ENCODE measurements at places on chromosomes 7 and 10.
A peak's percentile ranks its signal among the peaks of the same experiment; 100 is the strongest.

DNA sequence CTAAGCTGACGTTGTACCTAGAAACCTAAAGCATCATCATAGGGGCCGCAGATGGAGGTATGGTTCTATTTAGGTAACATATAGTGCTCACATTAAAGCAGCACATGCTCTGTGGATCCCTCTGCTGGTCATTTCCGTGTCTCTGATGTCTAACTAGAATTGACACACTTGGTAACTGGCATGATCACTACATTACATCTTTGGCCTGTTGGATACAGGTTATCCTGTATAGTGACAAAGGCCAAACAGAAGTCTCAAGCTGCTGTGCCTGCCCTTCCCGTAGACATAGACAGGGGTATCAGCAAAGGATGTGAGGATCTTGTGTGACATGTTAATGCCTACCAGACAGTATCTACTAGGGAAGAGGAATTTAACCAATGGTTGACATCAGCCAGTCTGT, 51.2 kb downstream of the KIF5B start:
- DNase-seq: no peak

DNA sequence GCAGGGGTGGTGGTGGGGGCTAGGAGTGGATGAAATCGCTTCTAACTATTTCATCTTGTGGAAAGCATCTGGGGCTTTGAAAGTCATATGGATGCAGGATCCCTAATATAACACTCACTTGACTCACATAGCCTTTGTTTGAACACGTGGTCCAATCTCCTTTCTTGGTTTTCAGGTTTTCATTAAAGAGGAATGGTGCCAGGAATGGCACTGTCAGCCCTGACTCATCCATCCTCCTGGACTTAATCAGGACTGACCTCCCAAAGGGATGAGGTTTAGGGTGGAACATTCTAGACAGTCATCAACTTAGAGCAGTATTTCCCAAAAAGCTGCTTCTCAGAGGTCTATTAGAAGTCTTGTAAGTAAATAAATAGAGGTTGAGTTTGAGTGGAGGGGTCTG, 162.0 kb upstream of the PLXNA4 start:
- DNase-seq: no peak

GRCh38 chr10:88555190-88555908, 27.8 kb downstream of the RNLS start:
- DNase-seq: no peak

DNA sequence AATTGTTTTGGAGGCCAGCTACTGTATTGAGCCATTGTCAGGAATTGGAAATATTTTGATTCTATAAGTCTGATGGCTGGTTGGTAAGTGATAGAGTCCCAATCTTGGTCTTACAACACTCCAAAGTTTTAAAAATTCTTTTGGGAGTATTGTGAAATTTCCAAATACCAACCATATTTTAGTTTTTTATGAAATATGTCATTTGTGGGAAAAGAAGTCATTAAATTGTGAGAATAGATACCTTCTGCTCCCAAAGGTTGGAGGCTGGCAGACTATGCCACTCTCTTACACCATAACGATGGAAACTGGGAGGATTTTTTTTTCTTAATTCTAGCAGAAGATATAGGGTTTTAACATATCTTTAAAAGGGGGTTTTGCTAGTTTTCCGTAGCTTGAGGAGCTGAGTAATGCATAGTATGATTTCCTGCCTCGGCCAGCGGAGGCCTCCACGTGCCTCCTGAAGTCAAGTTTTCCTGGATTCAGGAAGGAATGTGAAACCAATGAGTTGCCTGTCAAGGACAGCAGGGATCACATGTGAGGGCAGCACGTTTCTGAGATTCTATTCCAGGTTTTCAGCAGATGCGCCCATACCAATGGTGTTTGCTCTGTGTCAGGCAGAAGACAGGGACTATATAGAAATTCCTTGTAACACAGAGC, 92.2 kb upstream of the LAMB4 start:
- DNase-seq: no peak

GRCh38 chr7:133869556-133869955, 257.6 kb upstream of the LRGUK start:
- no peak for DNase-seq

GRCh38 chr7:121730869-121731268, 142.1 kb upstream of the PTPRZ1 start:
- no peak for DNase-seq

- no peak for DNase-seq
Observed at GRCh38 chr7:30163231-30163894, 28.6 kb downstream of the MTURN start.

DNA sequence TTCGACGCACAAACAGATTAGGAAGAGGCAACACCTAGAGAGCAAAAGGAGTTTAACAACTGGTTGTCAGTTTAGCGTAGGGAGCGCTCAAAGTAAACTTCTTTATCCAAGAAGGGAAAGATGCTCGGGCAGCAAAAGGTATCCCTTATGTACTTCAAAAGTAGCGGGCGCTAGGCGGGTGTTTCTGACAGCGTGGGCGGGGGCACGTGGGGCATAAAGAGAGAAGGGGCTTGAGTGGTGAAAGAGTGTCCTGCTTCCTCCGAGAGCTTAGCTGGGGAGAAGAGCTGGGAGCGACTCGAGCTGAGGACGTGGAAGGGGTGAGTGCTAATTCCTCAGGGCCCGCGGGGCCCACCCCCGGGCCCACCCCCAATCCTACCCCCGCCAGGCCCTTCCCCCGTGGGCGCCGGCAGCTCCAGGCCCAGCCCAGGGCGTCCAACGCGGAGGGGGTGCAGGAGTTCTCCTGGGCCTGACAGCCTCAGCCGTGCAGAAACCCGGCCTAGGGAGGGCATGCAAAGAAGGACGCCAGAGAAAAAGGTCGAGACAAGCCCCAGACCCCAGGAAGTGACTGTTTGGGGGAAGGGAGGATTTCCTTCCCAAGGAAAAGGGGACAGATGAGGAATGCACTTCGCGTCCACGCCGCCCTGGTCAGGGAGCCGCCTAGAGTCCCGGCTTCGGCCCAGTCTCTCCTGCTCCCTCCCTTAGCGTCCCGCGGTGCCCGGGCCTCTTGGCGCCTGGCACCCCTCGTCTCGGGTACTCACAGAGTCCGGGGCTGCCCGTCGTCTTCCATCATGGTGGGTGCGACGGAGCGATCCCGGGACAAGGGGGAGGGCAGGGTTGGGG, 868 bp downstream of the TIAL1 start:
- DNase-seq: peak; percentile 84

DNA sequence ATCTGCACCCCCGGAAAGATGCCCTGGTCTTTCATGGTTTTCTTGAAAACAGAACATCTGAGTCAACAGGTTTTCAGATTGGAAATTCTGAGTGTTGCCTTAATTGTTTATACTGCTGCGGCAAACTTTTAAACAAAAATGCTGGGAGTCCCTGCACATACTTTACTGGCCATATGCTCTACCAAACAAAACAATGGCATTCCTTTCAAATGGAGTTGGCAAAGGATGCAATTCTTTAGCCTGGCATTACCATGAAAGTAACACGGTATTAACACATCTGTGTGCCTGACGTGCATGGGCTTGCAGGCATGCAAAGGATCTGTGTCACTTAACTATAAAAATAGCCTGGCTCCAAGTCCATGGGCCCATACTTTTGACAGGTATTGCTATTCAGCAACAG, 4.2 kb downstream of the INHBA start:
- no peak for DNase-seq

GRCh38 chr10:71332466-71332865, 13.4 kb downstream of the SLC29A3 start:
- DNase-seq: no peak

- no peak for DNase-seq
Observed at GRCh38 chr7:116100626-116101025, 70.1 kb upstream of the TFEC start.

DNA sequence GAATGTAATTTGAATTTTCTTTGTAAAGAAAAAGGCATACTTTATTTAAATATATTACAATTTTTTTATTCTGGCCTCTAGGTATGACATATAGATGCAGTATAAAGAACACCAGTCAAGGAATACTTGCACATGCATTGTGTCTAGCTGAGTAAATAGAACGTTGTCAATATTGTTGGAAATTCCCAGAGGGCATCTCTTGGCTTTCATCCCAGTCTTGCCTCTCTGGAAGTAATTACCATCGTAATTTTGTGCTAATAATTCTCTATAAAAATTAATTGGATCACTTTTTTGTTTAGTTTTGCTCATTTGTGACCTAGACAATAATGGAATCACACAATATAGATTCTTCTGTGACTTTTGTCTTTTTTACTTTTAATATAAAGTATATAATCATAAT, 1052.3 kb upstream of the CELF2 start:
- DNase-seq: no peak

DNA sequence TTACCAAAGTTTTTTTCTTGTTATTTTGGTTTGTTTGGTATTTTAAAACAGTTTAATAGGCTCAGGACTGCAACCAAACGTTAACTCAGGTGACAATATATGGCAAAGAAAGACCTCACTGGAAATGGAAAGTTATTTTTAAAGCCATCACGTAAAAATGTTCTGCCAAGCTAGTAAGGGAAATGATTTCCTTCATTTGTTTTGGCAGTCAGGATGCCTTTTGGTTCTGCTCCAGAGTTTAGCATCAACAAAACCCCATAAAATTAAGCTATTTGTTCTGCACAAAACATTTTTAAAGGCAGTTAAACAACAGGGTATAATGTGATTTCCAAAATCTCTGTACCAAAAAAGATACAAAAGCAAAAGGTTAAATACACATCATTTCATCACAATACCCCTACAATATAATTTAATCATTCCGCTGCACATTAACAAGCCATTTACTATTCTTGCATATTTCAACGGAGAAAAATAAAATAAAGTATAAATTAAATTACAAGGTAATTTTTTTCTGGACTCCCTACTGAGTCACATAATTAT, 172.4 kb downstream of the SEMA3E start:
- no peak for DNase-seq

- DNase-seq: no peak
Observed at GRCh38 chr7:46157404-46157803, 236.3 kb upstream of the IGFBP3 start.

DNA sequence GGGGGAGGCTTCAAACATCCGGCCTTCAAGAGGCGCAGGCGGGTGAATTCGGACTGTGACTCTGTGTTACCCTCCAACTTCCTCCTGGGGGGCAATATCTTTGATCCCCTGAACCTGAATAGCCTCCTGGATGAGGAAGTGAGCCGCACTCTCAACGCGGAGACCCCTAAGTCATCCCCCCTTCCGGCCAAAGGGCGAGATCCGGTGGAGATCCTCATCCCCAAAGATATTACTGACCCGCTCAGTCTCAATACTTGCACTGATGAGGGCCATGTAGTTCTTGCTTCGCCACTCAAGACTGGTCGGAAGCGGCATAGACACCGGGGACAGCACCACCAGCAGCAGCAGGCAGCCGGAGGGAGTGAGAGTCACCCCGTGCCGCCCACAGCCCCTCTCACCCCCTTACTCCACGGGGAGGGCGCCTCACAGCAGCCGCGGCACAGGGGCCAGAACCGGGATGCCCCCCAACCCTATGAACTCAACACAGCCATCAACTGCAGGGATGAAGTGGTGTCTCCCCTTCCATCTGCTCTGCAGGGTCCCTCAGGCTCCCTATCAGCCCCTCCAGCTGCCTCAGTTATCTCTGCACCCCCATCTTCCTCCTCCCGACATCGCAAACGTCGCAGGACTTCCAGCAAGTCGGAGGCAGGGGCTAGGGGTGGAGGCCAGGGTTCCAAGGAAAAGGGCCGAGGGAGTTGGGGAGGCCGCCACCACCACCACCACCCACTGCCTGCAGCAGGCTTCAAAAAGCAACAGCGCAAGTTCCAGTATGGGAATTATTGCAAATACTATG, 1.1 kb downstream of the MEPCE start:
- peak; percentile 69 for DNase-seq

GRCh38 chr10:124464028-124464965, 2.7 kb downstream of the LHPP start:
- no peak for DNase-seq

- DNase-seq: no peak
Observed at GRCh38 chr10:61071580-61071979, 127.6 kb upstream of the RHOBTB1 start.

DNA sequence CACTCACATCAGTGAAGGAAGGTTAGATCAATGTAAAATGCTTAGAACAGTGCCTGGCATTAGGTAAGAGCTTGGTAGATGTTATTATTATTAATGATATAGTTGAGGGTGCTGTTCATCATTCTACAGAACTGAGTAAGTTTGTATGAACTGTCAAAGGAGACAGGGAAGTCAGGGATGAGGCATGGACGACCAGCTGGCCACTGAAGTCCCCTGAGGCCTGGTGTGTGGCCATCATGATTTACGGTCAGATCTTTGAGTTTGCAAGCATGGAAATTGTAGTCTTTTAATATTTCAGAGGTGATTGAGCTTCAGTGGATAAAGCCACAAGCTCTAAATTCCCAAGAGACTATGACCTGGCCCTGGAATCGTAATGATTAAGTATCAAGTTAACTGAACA, 6.9 kb downstream of the ARMC3 start:
- no peak for DNase-seq

GRCh38 chr10:45375716-45376231, 1.8 kb downstream of the ALOX5 start:
- DNase-seq: peak; percentile 50

- no peak for DNase-seq
Observed at GRCh38 chr10:78955206-78955605, 113.6 kb upstream of the ZMIZ1 start.

- no peak for DNase-seq
Observed at GRCh38 chr7:50141131-50141530, 48.1 kb upstream of the ZPBP start.

DNA sequence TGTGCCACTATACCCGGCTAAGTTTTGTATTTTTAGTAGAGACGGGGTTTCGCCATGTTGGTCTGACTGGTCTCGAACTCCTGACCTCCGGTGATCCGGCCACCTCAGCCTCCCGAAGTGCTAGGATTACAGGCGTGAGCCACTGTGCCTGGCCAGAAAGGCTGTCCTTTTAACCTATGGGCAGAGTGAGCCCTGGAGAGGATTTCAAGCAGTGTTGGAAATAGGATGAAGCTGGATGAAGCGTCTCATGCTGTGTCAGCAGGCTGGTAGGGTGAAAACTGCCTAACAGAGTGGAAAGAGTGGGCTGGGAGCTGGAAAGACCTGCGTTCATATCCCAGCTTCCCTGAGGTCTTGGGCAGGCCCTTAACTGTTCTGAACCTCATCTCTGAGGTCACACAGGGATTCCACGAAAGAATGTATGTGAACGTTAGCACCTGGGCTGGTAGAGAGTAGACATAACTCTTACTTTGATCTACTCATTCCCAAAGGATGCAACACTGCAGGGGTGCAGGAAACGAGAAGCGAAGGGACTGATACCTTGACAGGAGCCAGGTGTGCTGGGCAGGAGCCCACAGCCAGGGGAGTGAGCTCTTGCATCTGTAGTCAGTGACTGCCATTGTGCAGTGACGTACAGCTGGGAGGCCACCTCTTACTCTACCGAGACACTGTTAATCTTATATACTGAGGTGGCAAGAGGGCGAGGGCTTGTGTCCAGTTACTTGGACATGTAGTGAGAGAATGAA, 34.1 kb downstream of the WBP1L start:
- DNase-seq: no peak

DNA sequence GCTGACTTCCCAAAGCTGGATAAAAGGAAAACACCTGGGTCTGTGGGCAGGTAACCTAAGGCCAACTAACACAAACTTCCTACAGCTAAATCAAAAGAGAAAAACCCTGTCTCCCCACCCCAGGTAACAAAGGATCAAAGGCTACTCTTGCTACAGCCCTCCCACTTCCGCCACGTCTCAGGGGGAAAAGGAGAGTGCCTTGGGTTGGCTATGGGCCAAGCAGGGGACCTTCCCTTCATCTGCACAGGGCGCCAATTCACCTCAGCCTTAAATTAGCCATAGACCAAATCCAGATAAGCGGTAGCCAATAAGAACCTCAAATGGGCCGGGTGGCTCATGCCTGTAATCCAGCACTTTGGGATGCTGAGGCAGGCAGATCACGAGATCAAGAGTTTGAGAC, 69.1 kb upstream of the LANCL2 start:
- no peak for DNase-seq
